ENCODE measurements at places on chromosomes 2 and 18.
A peak's percentile ranks its signal among the peaks of the same experiment; 100 is the strongest.

DNA sequence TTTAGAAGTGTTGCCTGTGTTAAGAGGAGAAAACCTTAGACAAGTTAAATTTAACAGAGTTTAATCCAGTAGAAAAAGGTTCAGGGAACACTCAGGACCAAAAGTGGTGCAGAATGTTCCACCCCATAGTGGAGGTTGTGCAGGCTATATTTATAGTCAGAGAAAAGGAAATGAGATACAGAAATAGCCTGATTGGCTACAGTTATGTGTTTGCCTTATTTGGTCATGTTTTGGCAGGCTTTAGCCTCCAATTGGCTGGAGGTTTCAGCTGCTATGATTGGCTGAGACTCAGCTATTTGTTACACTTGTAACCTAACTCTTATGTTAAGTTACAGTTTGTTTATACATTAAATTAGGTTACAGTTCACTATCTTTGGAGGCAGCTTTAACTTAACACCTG, 4.2 kb downstream of the STAMBP start:
- DNase-seq: no peak

DNA sequence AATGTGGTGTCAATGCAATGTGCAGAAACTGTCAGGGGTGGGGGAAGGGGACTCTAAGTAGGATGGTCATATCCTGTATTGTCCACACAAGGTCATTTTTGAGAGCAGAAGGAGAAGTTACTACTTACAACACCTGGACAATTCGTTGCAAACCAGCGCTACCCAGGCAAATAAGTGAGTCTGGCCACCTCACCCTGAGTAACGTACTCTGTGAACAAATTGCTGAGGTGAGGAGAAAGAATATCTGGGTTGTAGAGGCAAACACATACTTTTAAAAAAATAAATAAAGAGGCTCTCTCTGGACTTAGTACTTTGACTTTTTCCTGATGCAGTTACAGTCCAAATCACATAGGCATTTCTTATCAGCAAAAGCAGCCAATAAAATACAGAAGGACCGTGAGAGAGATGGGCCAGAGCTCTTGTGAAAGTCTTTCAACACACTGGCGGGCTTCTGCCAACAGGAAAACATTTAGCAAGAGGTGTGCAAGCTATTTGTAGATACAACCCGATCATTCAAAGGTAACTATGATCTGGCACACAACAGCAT, 268.2 kb upstream of the ID2 start:
- no peak for DNase-seq

- DNase-seq: no peak
Observed at GRCh38 chr2:190912726-190913125, 32.1 kb downstream of the GLS start.

DNA sequence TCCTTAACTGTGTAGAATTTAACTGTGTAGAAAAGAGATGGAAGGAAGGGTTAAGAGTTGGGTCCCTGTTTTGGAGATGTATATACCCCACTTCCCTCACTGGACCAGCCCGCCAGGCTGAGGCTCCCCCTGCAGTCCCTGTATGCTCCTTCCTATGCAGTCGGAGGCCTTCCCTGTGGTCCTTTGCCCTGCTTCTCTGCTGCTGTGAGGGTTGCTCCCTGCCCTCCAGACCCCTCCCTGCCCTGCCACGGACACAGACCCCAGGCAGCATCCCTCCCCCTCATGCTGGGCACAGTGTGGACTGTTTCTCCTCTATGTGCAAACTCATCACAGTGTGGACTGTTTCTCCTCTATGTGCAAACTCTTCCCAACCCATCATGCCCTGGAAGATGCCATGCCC, 88.7 kb downstream of the TGOLN2 start:
- DNase-seq: no peak

DNA sequence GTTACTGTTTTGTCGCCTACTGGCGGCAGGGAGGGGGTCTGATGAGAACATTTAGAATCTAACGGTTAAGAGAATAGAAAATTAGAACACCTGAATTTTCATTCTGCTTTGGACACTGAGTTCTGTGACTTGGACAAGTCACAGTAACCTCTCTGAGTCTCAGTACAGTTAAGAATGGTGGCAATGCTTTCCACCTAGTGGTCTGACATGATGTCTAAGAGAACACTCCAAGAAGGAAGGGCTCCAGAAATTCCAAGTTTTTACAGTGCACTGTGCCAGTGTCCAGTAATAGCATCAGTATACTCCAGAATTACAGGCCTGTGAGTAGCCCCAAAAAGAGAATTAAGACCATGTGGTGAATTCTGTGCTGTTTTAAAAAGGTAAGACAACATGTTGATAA, 174.1 kb upstream of the ZFP36L2 start:
- no peak for DNase-seq

DNA sequence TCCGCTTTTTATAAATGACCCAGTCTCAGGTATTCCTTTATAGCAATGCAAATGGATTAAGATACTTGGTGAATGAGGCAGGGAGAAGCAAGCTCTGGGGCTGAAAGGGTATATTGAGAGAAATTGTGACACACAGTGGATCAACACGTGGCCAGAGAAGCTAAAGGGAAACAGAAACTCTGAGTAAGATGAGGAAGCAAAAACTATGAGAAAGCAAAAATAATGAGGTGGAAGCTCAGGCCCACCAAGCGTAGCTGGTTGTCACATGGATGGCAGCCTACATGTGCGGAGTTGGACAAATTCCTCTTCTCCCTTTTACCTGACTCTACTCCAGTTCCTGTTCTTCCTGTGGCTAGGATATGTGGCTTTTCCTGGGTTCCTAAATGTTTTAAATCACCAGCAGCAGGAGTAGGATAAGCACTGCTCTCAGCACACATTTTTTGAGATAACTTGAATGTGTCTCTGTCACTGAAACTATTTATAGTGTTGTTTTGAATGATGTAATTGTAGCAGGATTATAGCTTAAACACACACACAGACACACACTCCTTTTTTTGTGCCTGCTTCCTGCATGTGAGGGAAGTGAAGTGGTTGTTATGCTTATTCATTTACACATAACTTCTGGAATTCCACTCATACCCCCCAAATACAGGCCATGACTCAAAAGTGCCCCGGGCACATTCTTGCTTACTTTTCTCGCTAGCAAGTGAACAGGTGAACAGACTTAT, 30.1 kb upstream of the EPC2 start:
- no peak for DNase-seq

DNA sequence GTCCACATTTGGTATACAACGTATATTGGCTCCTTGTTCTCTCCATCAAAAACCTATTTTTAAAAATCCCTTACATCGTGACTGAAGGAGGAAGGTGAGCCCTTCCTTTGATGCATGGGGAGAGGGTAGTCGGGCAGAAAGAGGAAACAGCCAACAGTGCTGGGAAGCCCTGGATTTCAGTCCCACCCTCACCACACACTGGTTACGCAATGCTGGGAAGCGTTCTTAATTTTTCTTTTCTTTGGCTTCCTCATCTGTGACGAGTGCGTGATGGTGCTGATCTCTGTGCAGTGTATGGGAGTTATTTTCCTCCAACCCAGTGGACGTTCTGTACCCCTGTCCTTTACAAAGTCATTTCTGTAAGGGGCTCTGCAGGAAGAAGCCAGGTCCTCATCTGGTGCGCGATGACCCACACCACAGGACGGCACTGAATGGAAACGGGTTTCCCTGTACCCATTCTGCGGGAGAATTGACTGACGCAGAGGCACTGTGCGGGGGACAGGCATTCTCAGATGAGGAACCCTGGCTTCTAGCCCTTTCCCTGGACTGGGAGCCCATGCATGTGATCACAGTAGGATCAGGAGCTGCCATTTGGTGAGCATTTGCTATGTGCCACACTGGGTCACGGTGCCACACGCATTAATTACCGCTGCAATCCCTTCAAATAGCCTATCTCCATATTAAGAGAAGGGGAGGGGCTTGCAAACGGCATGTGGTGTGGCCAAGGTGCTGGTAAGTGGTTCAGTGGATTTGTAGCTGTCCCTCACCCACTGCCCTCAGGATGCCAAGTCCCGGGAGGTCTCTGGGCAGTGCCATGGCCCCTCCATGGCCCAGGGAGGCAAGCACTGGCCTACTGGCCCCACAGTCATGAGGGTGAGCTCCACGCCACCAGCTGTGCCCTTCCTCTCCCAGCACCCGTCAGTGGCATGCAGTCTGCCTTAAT, 4.3 kb downstream of the COLEC11 start:
- no peak for DNase-seq

GRCh38 chr2:60641811-60642788, 88.6 kb upstream of the BCL11A start:
- DNase-seq: peak; percentile 59

DNA sequence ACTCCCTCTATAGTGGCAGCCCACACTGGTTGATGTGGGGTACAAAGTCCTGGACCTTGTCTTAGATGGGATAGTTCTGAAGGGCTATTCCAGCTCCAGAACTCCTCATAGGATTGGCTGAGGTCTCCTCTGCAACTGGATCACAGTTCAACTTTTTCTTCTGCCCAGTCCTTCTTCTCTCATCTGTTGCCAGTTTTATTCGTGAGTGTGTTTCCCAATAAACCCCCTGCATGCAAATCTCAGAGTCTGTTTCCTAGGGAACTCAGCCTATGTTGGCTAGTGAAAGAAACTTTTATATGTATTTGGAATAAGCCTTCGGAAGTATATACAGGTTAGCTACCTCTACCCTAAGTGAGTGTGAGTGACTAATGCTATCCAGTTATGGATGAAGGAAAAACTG, 823.4 kb downstream of the SLC4A3 start:
- no peak for DNase-seq

GRCh38 chr2:63444565-63445288, 143.6 kb downstream of the WDPCP start:
- DNase-seq: no peak

DNA sequence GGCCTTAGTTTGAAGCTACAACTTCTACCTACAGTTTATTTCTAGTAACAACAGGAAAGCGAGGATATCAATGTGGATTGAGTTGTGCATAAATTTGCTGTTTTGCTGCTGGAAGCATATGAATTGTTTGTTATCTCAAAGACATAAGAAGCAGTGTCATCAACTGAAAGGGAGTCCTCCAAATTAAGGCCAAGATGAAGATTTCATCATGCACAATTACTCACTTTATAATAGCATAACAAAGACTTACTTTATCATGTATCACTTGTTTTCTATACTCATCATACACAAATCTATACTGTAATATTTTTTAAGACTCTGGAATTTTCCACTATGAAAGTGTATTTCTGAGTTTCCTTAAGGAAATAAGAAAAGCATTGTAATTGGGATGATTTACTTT, 136.1 kb upstream of the FANCL start:
- DNase-seq: no peak

- no peak for DNase-seq
Observed at GRCh38 chr18:77668219-77668618, 418.6 kb downstream of the GALR1 start.

All from SK-N-SH (cell line).